ENCODE measurements at places on chromosomes 2 and 18. TPM values are rescaled to one million over a fixed set of nuclear protein-coding genes. Genes with fewer than 3 reads are reported as not detected.

The PROM2 gene
- under 0.01 TPM for total RNA-seq

The SERPINB10 gene
- 3.4 TPM for total RNA-seq

The STARD6 gene
- total RNA-seq: not detected

The DNAJC5G gene
- not detected for total RNA-seq

The IL37 gene
- total RNA-seq: not detected

The PAIP2B gene
- total RNA-seq: 0.27 TPM

The CD8B2 gene
- total RNA-seq: not detected

The FAM161A gene
- 1.5 TPM for total RNA-seq

The FNDC4 gene
- total RNA-seq: 20.3 TPM

The LCT gene
- not detected for total RNA-seq

The ALPP gene
- total RNA-seq: not detected

The MARCO gene
- total RNA-seq: not detected

The CD226 gene
- total RNA-seq: 0.13 TPM

The C2orf72 gene
- total RNA-seq: not detected

The IL36RN gene
- not detected for total RNA-seq

The FASTKD2 gene
- total RNA-seq: 32.7 TPM

The CCL20 gene
- total RNA-seq: 6.5 TPM

The ATP8B1 gene
- total RNA-seq: 54.6 TPM

The CIB4 gene
- total RNA-seq: not detected

The NMUR1 gene
- not detected for total RNA-seq

The UGT1A3 gene
- total RNA-seq: not detected

The LYG2 gene
- not detected for total RNA-seq

The TCF23 gene
- total RNA-seq: not detected

The C2orf92 gene
- total RNA-seq: not detected

The DOK6 gene
- total RNA-seq: under 0.01 TPM

The MRPL44 gene
- total RNA-seq: 48.1 TPM
